Activated gamma-delta T cell (primary cell): ENCODE measurements at places on chromosomes 5 and 9.

GRCh38 chr9:116855881-116856662, 169.0 kb downstream of the TRIM32 start:
- no peak for DNase-seq

DNA sequence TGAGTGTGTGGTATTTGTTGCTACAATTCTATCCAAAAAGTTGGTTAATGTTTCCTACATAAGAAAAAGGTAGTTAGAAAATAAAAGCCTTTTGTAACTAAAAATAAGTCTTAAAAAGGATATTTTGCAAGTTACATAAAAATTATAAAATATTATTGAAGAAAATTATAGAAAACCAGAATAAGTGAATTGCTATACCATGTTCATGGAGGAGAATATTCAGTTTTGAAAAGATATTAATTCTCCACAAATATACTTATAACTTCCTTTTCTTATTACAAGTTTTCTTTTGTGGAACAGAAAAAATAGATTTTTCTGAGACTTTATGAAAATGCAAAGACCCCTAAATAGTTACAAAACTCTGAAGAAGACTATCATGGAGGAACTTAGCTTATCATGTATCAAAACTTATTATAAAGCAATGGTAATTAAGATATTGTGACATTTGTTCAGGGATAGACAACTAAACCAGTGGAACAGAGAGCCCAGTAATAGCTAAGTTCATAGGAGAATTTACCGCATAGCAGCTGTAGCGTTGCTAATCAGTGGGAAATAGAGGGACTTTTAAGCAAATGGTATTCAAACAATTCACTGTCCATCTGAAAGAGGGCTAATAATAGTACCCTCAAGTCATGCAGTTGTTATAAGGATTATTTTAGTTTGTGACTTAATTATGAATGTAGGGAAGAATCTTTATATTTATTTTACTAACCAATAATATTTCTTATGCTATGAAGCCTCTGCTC, 515.2 kb upstream of the ZNF608 start:
- no peak for DNase-seq

GRCh38 chr9:35859990-35860339, 10.2 kb downstream of the OR13J1 start:
- DNase-seq = no peak

- no peak for DNase-seq
Observed at GRCh38 chr5:131710391-131710790, 75.4 kb upstream of the RAPGEF6 start.

DNA sequence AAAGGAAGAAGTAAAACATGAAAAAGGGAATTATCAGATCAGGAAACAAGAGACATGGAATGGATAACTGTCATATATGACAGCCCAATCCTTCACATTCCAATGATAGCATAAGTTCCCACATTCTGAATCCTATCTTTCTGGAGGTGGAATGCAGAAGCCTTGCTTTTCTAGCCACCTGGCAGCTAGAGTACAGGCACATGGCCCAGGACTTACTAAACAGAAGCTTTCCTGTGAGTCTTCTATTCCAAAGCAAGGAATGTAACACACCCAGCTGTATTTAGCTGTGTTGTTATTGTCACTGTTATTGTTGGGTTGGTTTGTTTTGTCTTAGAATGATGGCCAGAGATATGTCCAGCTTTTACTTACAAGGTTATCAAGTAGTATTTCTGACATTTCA, 780.5 kb upstream of the ZNF608 start:
- no peak for DNase-seq
